ENCODE measurements at places on chromosomes 7 and 10.

DNA sequence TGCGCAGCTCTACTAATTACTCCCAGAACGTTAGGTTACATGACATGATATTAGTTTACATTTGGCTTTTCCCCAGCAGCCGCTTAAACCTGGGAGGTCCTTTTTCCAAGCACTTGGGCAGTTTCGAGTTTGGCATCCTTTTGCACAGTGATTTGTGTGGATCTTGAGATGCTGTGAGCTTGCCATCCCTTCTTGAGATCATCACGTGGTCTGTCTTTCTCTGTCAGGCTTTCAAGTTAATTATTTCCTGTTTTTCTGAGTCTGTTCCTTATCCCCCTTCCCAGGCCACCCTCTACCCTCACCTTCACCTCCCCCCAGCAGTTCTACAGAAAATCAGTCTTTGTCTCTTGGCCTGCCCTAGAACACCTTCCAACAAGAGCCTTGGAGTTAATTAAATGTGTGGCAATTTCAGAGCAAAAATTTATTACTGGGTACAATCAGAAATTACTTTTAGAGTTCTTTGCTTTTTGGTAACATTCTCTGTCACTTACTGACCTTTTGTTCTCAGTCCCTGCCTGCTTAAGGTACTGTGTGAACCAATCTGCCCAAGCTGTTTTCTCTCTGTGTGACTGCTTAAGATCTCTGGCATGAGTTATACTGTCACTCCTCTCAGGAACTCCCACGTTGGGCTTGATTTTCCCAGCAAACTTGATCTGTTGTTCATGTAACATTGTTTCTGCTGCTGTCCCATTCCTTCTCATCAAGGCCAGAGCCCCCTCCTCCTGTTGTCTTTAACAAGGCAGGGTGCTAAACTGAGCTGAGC, 3.1 kb upstream of the SLF2 start:
- H3K27ac ChIP-seq: no peak overlapping the region
- peaks cover 10% of the 10 kb centered on the region for H3K36me3 ChIP-seq
- H3K4me1 ChIP-seq: peaks cover 42% of the 10 kb centered on the region
- H3K4me3 ChIP-seq: no peak overlapping the region
- H3K27me3 ChIP-seq: no peaks in the 10 kb centered on the region

- no peak overlapping the region for H3K4me3 ChIP-seq
- no peak overlapping the region for H3K27ac ChIP-seq
- DNase-seq: no peak
- H3K27me3 ChIP-seq: no peaks in the 10 kb centered on the region
- peaks cover 25% of the 10 kb centered on the region for H3K4me1 ChIP-seq
These were observed 163.8 kb downstream of the GRK5 start for GRCh38 chr10:119370972-119371703.

DNA sequence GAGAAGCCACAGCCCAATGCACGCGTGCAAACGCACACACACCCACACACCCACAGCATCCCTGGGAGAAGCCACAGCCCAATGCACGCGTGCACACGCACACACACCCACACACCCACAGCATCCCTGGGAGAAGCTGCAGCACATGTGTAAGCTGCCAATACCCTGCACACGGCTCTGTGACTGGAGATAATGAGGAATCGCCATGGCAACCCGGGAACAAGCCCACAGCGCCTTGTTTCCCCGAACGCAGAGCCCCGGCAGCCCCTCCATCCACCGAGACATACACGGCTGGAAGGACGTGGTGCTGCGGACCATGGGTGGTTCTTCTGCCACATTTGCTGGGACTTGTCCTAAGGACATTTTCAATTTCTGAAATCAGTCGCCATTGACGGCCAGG, 221.3 kb downstream of the PTPRN2 start:
- DNase-seq: no peak
- H3K27me3 ChIP-seq: peaks cover 1% of the 10 kb centered on the region
- H3K36me3 ChIP-seq: no peaks in the 10 kb centered on the region
- H3K4me1 ChIP-seq: no peaks in the 10 kb centered on the region

GRCh38 chr10:62180677-62181076, 88.0 kb downstream of the RTKN2 start:
- H3K4me1 ChIP-seq: peaks cover 75% of the 10 kb centered on the region
- no peak overlapping the region for H3K4me3 ChIP-seq
- peaks cover 18% of the 10 kb centered on the region for H3K36me3 ChIP-seq
- DNase-seq: no peak
- H3K27ac ChIP-seq: peak overlapping the region; percentile 91
